AG10803 (cell line): ENCODE measurements at places on chromosomes 16 and 17.
A peak's percentile ranks its signal among the peaks of the same experiment; 100 is the strongest.

- DNase-seq = no peak
Observed at GRCh38 chr17:74444406-74444805, 12.5 kb downstream of the GPRC5C start.

DNA sequence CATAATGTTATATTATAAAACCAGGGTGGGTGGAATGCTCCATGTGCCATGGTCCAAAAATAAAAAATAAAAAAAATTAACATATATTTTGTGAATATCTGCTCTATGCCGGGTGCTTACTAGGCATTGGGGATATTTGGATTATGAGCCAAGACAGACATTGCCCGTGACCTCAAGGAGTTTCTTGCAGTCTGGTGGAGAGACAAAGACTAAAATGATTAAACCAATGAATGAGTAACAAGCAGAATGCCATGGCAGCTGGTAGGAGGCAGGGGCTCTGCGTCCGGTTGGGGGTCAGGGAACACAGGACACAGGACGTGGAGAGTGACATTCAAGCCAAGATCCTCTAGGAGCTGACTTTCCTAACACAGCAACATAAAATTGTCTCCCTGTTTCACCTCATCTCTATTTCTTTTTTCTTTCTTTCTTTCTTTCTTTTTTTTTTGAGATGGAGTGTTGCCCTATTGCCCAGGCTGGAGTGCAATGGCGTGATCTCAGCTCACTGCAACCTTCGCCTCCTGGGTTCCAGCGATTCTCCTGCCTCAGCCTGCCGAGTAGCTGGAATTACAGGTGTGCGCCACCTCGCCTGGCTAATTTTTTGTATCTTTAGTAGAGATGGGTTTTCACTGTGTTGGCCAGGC is 35.4 kb downstream of the RGS9 start:
- no peak for DNase-seq

GRCh38 chr17:45581860-45582259 is 91.3 kb upstream of the PLEKHM1 start:
- no peak for DNase-seq

DNA sequence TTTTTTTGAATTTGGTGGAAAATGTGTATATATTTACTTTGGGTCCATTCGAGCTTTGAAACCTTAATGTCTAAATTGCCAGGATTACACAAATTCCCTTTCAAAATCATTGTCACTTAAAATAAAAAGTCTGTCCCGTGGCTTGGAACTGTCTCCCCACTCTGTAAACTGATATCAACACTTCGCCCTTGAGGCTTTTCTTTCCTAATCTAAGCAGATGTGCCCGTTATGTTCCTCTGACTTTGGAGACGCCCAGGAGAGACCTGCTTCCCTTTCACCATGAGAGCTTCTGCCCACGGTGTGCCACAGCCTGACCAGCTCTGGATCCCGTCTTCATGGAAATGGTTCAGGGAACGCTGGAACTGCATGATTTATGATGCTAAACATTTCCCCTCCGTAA is 151.3 kb downstream of the C16orf95 start:
- no peak for DNase-seq

- no peak for DNase-seq
Observed at GRCh38 chr17:57395721-57396321, 139.5 kb downstream of the MSI2 start.

DNA sequence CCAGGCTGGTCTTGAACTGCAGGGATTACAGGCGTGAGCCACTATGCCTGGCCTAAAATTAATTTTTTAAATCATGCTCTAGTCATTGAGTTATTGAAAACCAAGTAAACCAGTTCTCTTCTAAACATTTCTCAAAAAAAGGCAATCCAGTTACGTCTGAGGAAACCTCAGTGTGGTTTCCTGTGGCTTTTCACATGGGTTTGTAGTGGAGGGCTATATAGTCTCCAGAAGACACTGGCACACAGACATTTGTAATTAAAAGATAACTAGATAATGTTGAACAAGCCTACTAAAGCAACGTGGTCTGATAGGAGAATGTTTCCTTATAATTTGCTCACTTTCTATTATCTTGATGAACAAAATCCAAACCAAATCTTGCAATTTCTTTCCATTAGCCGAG is 5.2 kb upstream of the TOB1 start:
- DNase-seq = no peak

GRCh38 chr17:82061047-82061925 is 4.3 kb downstream of the DUS1L start:
- no peak for DNase-seq

DNA sequence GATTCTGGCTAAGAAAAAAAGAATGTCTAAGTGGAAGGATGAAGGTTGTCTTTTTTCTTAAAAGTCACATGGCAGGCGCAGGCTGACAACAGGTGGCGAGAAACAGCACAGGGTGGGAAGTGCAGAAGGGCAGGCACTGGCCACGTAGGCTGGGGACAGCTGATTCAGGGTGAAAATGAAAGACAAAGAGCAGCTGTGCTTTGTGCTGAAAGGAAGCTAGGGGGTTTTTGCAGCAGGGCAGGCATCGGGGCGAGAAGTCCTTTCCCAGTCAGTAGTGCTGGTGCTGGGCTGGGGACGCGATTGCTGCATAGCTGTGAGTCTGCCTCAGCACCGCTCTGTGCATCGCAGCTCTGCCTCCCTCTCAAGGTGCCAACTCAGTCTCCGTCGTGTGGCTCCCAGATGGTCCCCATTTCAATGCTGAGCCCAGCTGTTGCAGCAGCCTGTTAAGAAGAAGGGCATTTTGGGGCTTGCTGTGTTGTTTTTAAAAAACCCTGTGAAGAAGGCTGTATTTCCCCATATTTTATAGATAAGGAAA is 183.1 kb upstream of the CCL2 start:
- no peak for DNase-seq

DNA sequence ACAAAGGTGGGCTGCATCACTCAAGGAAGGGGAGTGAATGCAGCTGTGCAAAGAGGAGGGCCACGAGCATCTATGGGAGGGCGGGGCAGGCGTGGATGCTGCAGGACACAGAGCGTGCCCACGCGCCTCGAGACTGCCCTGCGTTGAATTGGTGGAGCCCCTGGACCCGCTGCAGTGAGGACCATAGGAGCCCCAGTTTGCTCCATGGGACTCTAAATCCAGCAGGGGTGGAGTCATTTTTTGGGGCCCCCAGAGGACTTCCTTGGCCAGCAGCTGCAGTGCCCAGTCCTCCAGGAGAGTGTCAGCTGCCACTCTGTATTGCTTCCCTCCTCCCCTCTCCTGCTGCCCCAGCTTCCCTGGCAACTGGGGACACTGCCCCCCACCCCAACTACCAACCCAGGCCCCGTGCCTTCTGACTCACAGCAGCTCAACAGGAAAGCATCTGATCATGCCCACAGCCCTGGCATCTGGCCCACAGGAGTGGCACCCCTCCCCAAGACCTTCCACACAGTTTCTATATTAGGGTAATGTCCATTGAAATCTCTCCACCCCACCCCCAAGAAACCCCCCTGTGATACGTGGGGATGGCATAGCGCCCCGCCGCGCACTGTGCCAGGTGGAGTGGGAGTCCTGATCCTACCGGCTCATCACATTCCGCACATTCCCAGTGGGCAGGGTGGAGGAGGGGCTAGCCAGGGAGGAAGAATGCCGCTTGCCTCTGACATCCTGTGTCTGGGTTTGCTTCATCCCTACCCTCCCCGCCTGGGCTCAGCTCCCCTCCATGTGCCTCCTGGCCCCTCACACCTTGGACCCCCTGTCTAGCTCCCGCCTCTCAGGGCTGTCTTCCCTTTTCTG is 27.8 kb upstream of the ITGA3 start:
- DNase-seq = peak; percentile 82

DNA sequence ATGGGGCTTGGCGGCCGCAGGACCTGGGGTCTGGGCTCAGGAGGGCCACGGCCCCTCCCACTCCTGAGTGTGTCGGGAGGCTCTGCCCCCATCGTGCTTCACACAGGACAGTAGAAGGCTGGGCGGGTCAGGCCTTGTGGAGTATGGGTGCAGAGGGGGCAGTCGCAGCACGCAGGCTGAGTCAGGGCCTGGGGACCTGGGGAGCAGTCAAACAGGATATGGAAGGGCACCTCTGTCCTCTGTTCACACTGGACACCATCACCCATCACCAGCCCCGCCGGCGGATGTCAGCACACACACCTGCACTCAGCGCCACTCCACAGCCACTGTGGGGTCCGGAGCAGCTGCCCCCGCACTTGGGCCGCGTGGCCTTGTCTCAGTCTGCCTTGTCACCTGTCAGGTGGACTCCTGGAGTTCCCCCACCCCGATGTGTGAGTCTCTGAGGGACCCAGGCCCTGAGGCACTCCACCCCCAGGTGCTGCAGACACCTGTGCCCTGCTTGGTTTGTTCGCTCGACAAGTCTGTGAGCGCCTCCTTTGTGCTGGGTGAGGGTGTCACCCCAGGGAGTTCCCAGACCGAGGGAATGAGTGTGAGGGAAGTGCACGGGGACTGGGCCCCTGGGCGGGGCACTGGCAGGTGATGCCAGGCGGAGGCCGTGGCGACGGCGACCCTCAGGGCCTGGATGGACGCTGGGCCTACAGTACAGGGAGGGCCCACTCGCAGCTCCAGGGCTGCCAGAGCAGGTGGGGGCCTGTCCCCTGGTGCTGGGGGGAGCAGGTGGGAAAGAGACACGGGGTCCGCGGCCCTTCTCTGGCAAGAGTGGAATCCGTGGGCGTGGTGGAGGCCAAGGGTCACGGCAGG is 31.7 kb downstream of the ZFPM1 start:
- DNase-seq = no peak

- no peak for DNase-seq
Observed at GRCh38 chr17:21815352-21816063, 123.2 kb downstream of the KCNJ18 start.

GRCh38 chr16:11051879-11052808 is 107.8 kb downstream of the CLEC16A start:
- DNase-seq = no peak

- DNase-seq = peak; percentile 37
Observed at GRCh38 chr17:63961355-63962212, 11.1 kb downstream of the SCN4A start.

GRCh38 chr17:8695241-8695640 is 49.4 kb downstream of the CCDC42 start:
- DNase-seq = no peak

GRCh38 chr17:81470270-81470943 is 42.2 kb downstream of the ACTG1 start:
- DNase-seq = no peak

GRCh38 chr17:13561606-13562270 is 40.0 kb downstream of the HS3ST3A1 start:
- DNase-seq = no peak

- DNase-seq = no peak
Observed at GRCh38 chr17:76432712-76433336, 20.1 kb downstream of the UBE2O start.

DNA sequence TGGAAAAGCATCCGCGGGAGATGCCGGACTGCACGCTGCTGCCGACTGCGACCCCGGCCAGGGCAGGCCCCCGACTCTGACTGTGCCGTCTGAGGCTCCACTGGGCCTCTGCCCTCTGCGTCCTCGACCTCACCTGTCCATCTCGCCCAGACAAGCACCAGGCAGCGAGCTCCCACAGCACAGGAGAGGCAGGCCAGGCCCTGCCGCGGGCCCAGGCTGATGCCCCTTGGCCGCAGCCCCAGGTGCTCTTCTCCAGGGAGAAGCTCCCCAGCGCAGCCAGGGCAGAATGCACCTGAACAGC is 98.1 kb upstream of the DNAH17 start:
- no peak for DNase-seq

- DNase-seq = peak; percentile 67
Observed at GRCh38 chr17:78374631-78375274, 3.7 kb upstream of the PGS1 start.

- DNase-seq = no peak
Observed at GRCh38 chr17:2924211-2924610, 128.0 kb downstream of the RAP1GAP2 start.

DNA sequence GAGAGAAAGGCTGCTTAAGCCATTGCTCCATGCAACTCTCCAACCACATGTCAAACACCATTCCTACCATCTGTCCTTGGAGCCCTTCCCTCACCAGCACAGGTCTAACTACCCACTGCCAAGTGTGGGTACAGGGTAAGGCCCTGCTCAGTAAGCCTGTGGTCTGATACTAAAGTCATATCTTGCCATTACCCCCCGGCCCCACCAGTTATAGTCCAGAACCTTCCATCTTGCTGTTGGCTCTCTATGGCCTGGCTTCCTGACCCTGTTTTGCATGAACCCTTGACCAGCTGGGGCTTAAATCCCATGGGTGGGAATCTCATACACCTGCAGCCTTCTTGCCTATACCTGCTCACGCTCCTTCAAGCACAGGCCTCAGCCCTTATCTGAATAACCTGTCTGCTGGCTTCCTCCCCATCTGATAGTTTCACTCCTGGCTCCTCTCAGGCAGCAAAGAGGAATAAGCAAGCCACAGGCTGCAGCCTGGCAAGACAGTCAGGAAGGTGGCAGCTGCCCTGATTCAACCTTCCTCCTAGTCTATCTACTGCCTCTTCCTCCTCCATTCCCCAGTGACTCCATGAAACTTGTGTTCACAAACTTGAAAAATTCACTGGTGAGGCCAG is 64.1 kb downstream of the ZFHX3 start:
- no peak for DNase-seq

DNA sequence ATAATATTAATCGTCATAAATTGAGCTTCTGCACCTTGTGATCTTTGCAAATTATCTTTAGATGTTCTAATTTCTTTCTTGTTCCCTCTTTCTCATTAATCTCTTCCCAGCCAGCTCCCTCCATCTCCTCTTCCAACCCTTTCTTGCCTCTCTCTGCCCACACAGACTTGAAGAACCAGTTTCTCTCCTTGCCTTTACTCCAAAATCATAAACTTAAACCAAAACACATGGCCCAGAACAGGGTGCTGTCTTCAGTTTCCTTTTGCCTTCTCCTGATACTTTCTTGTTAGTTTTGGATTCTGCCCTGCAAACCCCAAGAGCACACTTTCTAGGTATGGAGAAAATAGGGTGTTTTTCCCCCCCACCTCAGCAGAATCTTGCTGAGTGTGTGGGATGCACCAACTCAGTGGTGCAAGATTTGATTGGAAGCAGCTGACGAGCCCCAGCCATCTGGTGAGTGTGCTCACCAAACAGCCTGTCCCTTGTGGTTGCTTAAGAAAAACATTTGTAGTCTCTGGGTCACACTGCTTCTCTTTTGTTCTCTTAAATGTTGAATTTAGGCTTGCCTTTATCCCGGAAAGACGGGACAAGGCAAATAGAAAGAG is 175.8 kb upstream of the MAF start:
- DNase-seq = peak; percentile 58

DNA sequence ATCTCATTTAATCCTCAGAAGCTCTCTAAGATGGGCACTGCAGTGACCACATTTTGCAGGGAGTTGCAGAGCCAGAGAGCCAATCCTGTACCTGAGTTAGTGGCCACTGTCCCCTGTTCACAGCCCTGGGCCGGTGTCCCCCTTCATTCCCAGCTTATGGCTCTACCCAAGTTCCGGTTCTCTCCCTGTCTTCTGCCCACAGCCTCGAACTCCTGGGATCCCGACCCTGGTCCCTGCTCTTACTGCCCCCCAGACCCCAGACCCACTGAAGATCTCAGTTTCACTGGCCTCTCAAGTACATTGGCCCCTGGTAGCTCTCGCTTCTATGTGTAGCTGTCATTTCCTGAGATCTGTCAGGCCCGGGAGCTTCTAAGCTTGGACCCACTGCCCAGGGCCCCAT is 12.2 kb downstream of the ASGR2 start:
- DNase-seq = no peak
